Activated CD4-positive, alpha-beta T cell treated with anti-CD3 and anti-CD28 coated beads for 36 hours (primary cell): ENCODE measurements at places on chromosomes 5 and 9. TPM values are rescaled to one million over a fixed set of nuclear protein-coding genes. Genes with fewer than 3 reads are reported as not detected.

The TAL2 gene
- not detected for total RNA-seq

The SEMA5A gene
- total RNA-seq = not detected

The SPATA31E1 gene
- total RNA-seq = not detected

The ARHGEF39 gene
- 19.1 TPM for total RNA-seq

The NEUROG1 gene
- not detected for total RNA-seq

The DBH gene
- not detected for total RNA-seq

The GTF3C4 gene
- total RNA-seq = 14.3 TPM

The LECT2 gene
- not detected for total RNA-seq

The DMRT2 gene
- not detected for total RNA-seq

The GHR gene
- total RNA-seq = not detected

The KCNV2 gene
- total RNA-seq = not detected

The MARVELD2 gene
- 0.58 TPM for total RNA-seq

The SRA1 gene
- 47.3 TPM for total RNA-seq

The MRPS27 gene
- total RNA-seq = 113 TPM

The GZMA gene
- total RNA-seq = 2.4 TPM

The SPAG8 gene
- 0.85 TPM for total RNA-seq
